ENCODE measurements at places on chromosomes 3 and 15.

- no peak for DNase-seq
These were observed 32.8 kb downstream of the OSBPL10 start for GRCh38 chr3:31948280-31948679.

GRCh38 chr3:152386208-152386607 is 117.5 kb downstream of the MBNL1 start:
- DNase-seq, result no peak

GRCh38 chr3:141178551-141178950 is 53.1 kb upstream of the PXYLP1 start:
- no peak for DNase-seq

- no peak for DNase-seq
These were observed 109.3 kb downstream of the ZIC1 start for GRCh38 chr3:147518465-147518864.

GRCh38 chr3:13215940-13216546 is 142.8 kb upstream of the IQSEC1 start:
- no peak for DNase-seq

GRCh38 chr3:39196671-39197356 is 4.4 kb upstream of the XIRP1 start:
- no peak for DNase-seq

GRCh38 chr3:79604681-79605080 is 163.1 kb downstream of the ROBO1 start:
- no peak for DNase-seq

- no peak for DNase-seq
These were observed 84.0 kb upstream of the PXYLP1 start for GRCh38 chr3:141147657-141148056.

- DNase-seq, result no peak
These were observed 53.5 kb downstream of the PLXNA1 start for GRCh38 chr3:127036209-127037020.

- DNase-seq, result no peak
These were observed 450.7 kb downstream of the NSUN3 start for GRCh38 chr3:94513600-94513999.

GRCh38 chr15:65258375-65259262 is 28.1 kb downstream of the PARP16 start:
- no peak for DNase-seq

- DNase-seq, result no peak
These were observed 14.9 kb downstream of the UBE2E2 start for GRCh38 chr3:23217872-23218554.

GRCh38 chr3:32973982-32974381 is 22.5 kb downstream of the CCR4 start:
- DNase-seq, result peak; percentile 17

DNA sequence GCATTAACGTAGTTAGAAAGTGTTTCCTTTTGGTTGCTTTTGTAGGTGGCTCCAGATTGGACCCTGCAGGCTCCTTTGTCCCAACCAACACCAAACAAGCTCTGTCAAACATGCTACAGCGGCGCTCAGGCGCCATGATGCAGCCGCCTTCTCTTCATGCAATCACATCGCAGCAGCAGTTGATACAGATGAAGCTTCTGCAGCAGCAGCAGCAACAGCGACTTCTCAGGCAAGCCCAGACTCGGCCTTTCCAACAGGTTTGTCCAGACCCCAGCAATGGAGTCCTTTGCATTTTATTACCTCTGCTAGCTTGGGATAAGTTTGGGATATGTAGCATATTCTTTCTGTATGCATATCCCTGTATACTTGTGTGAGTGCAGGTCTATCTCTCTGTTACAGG is 10.1 kb upstream of the P2RY12 start:
- DNase-seq, result no peak

- DNase-seq, result no peak
These were observed 2.2 kb upstream of the SENP2 start for GRCh38 chr3:185583925-185584324.

DNA sequence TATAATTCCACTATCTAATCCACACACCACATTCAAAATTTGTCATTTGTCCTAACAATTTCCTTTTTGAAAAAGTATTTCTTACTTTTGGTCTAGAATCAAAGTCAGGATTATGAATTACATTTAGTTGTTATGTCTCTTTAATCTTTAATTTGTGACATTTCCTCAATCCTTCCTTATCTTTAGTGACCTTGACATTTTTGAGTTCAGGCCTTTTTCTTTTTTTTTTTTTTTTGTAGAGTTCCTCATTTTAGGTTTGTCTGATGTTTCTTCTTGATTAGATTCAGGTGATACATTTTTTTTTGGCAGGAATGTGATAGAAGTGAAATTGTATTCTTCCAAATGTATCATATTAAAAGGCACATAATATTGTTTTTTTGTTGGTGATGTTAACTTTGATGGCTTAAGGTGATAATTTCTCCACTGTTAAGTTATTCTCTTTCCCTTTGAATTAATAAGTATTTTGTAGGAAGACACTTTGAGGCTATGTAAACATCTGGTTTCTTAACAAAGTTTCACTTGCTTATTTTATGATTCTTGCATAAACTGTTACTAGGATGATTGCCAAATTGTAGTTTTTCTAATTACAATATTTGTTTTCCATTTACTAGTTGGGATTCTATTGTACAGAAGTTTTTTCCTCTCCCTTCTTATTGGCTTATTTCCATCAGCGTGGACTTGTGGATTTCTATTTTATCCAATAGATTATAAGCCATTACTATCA is 16.3 kb downstream of the SLC35G2 start:
- DNase-seq, result no peak

- DNase-seq, result no peak
These were observed 45.6 kb upstream of the NDUFB4 start for GRCh38 chr3:120550546-120550945.

- DNase-seq, result no peak
These were observed 1.2 kb downstream of the ARPP21 start for GRCh38 chr3:35640190-35641165.

GRCh38 chr3:13009132-13009945 is 63.9 kb downstream of the IQSEC1 start:
- peak; percentile 59 for DNase-seq

All from activated effector memory CD4-positive, alpha-beta T cell treated with Interleukin-2 at 50 U/mL for 16 hours (primary cell).